ENCODE measurements at places on chromosomes 6 and 20.

- DNase-seq: no peak
Measured at GRCh38 chr6:3227363-3228045, at the start of gene TUBB2B. Gene TUBB2B, minus strand, starts transcription at chr6:3227653. Its CDS starts 110 bp downstream, at chr6:3227543.

DNA sequence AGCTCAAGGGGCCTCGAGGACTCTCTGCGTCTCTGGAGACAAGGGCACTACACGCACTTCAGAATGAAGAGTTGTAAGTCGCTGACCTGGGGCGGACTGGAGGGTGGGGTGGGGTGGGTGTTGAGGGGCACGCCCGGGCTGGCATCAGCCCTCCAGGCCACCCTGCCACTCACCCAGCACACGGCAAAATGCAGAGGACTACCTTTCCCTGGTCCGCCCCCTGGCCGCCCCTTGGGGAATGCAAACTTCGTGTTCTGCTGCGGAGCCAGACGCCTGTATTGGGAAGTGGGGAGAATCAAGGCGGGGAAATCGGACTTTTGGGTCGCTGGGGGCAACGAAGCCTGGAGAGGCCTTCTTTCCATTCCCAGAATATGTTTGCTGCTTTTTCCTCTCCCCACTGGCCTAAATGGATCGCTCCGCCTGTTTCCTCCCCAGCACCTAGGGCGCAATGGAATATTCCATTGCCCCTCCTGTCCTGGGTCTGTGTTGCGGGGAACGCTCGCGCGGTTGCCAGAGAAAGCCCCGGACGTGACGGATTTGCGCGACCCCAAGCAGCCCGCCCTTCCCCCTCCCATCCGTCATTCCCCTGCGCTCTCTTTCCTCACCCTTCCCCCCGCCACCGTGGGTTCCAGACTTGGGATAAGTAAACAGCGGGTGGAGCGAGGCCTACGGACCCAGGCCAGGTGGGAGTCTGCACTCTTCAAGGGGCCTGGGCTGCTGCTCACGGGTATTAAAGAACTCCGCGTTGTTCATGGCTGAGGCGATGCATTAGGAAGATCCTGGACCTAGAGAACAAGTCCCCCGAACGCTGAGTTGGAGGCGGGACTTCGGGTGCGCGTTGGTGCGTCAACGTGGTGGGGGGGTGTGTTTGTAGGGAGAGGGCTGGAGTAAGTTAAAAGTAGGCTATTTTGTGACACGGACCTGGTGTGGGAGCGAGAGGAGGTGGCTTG lies at the start of gene PPT2:
Gene PPT2, plus strand, starts transcription at position 578 of the 950 bp plus-strand sequence. CDS start 454 bp downstream, outside the sequence.
- DNase-seq: peak; percentile 75

GRCh38 chr6:77133031-77133430 lies 330.3 kb downstream of the HTR1B start:
- DNase-seq: no peak

GRCh38 chr6:109296971-109297372 lies 85.3 kb downstream of the CD164 start:
- no peak for DNase-seq

DNA sequence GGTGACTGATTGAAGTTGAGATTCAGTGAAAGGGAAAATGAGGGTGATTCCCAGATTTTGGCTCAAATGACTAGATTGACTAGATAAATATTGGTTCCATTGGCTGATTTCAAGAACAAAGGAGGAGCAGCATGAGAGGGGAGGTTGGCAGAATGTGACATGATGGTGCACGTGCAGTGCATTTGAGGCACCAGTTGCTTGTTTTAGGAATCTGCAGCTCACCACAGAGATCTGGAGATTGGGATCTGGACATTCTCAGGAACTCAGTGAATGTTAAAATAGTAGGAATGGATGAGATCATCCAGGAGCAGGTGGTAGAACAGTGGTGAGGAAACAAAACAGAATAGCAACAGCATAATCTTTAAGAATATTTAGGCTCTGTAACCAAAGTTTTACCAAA lies 496.3 kb downstream of the DHX35 start:
- no peak for DNase-seq

DNA sequence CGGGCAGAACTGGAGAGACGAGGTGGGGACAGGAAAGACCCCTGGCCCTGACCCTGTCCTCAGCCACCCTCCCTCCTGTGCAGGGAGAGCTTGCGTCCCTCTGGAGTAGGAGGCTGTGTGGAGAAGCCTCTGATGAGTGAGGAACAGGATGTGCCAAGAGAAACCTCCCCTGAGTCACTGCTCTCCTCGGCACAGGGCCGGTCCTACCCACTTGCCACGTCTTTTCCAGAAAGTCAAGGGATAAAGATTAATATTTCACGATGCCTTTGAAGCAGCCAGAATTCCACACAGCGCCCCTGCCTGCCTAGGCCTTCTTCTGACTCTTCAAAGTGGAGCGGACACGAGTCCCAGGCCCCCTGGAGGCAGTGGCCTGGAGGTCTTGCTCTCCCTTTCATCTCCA lies 34.9 kb upstream of the THBS2 start:
- DNase-seq: no peak

DNA sequence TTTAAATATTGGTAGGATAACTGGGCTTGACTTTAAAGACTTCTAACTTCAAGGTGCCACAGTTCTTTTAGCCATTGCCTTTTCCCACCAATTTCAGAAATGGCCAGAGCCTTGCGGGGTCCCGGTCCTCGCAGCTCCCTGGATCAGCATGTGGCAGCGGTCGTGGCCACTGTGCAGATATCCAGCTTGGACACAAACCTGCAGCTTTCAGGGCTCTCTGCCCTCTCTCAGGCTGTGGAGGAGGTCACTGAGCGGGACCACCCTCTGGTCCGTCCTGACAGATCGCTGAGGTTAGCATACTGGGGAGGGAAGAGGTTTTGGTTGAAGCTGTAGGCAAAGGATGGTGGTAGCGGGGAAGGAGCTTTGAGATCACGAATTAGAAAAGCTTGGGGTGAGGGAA lies 6.4 kb downstream of the CUL9 start:
- no peak for DNase-seq

DNA sequence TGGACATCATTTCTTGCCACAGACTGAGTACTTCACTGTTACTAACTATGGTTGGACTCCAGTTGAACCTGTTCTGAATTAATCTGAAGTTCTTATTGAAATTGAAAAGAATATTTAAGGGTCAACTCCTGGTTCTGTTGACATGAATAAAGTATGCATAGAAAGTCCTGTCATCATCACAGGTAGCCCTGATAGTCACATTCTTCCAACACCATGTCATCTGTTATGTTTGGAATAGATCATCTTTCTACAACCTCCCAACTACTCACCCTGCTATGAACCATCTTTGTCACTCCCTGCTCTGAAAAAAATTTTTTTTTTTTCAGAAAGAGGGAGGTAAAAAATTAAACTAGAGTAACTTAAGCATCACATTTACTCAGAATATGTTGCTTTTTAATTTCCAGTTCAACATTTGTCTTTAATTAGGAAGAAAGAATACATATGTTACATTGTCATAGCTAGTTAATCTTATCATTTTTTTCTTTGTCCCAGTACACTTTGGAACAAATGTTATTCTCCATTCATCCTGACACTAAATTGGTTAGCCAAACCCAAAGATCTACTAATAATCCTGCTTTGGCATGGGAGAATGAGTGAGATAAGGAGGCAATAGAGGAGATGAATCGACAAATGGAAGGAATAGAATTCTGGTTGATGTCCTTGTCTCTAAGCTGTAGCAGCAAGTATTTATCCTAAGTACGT lies 775.1 kb upstream of the NRSN1 start:
- DNase-seq: no peak

DNA sequence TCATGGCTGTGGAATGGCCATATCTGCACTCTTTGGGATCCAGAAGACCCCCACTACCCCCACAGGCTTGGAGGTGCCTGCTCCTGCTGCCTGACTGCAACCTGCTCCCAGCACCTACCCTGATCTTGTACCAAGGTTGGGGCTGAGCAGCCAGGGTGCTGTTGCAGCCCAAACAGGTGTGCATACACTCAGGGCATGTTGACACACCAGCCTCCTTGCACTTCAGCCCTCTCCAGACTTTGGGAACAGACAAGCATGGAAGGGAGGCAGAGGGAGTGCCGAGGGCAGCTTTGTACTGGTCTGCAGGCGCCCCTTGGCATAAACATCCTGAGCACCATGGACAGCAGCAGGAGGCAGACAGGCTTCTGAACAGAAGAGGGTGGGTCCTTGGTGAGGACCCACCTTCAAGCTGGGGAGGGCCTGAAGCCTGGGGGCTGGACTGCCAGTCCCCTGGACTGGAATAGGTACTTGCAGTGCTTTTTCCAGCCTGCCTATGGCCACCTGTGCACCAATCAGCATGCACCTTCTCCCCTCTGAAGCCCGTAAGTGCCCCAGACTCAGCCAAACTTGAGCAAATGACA lies 1675.8 kb downstream of the HACE1 start:
- DNase-seq: no peak

GRCh38 chr6:121686611-121687023 lies 251.2 kb downstream of the GJA1 start:
- DNase-seq: no peak

GRCh38 chr6:167795321-167795811 lies 31.3 kb upstream of the AFDN start:
- no peak for DNase-seq

DNA sequence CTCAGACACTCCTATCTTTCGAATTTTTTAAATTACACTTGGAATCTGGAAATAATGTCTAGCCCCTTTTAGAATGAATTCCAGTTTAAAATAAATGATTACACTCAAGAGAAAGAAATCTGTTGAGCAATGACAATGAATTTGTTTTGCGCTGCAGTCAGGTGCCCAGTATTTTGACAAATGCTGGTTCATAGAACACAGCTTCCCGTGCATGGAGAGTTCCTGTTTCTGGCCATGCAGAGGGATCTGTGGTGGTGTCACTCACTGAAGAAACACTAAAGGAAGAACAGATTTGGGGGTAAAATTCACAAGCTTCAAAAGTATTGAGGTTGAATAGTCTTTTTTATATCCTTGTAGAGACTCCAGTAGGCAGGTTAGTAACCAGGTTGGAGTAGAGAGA lies 113.4 kb upstream of the CEP85L start:
- no peak for DNase-seq

- DNase-seq: no peak
Measured at GRCh38 chr20:44137266-44137801, 49.7 kb downstream of the JPH2 start.

- no peak for DNase-seq
Measured at GRCh38 chr6:75273009-75273408, 11.6 kb downstream of the TMEM30A start.

DNA sequence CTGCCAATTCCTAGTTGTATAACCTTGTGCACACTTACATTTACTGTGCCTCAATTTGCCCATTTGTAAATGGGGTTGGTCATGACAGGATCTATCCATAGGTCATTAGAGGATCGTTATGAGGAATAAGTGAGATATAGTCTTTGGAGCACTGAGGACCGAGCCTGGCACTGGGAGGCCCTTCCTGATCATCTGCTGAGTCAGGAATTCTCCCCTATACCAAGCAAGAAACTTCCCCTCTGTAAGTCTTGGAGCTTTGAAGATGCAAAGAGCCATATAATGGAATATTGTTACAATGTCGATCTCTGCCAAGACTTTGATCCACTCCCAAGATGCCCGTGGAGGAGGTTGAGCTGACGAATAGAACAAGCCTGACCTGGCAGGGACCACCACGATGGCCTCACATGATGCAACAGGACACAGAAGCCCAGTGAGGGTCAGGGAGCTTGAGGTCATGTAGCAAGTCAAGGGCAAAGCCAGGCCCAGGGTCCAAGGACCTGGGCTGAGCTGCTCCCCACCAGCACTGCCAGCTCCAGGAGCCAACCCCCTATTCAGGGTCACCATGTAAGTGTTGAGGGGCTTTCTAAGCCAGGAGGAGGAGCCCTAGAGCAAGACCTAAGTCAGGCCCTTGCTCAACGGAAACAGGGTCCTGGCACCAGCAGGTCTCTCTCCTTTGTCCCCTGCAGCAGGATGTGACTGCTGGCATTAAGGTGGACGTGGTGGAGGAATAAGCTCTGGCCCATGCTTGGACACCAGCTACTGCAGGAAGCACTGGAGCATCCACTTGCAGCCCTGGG lies 16.7 kb downstream of the PDRG1 start:
- no peak for DNase-seq

DNA sequence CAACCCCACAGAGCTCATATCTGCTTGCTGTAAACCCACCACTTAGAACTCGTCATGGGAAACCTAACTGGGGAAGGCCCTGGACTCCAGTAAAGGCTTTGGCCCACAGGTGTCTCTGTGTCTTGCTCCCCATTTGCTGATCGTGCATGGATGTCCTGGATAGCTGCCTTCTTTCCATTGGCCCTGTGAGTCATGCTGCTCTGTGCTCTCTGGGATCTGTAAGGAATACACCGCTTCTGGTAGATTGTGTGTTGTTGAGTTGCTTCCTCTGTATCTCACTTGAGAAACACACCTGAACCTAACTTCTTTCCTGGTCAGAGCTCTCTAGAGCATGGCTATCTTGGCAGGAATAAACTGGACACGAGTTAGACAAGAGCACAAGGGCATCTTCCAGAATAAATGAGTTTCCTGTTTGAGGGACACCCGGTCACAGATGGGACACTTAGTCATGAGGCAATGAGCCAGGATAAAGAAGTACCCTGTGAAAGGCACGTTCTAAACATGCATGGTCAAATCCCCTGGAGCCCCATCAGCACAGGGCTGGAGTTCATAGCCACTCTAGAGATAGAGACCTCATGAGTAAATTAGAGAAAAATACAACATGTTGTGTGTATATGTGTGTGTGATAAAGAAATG lies 99.6 kb upstream of the TMEM170B start:
- no peak for DNase-seq

DNA sequence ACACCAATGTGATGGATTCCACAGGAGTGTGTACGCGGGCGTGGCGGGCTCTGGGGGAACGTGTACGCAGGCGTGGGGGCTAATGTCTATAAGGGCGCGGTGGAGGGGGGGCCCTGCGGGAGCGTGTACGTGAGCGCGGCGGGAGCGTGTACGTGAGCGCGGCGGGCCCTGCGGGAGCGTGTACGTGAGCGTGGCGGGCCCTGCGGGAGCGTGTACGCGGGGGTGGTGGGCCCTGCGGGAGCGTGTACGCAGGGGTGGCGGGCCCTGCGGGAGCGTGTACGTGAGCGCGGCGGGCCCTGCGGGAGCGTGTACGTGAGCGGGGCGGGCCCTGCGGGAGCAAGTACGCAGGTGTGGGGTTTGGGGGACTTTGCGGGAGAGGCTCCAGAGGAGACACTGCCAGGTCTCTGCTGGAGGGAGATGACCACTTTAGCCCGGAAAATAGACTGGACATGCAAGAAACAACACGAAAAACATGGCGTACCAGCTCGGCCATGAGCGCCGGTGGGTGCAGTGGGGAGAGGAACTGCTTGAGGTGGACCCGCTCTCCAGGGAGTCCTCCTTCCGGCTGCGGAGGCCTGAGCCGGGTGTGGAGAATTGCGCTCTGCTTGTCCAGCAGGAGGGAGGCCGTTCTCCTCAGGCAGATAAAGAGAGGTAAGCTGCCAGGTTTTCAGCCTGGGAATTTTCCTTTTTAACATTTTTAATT lies 27.8 kb upstream of the SMOC2 start:
- DNase-seq: no peak

GRCh38 chr6:90444160-90444714 lies 142.6 kb downstream of the MAP3K7 start:
- no peak for DNase-seq

- no peak for DNase-seq
Measured at GRCh38 chr6:129368970-129369369, 341.0 kb downstream of the ARHGAP18 start.

GRCh38 chr6:83985308-83985713 lies 48.3 kb upstream of the MRAP2 start:
- no peak for DNase-seq

GRCh38 chr20:8033151-8033841 lies 13.7 kb upstream of the TMX4 start:
- DNase-seq: no peak

GRCh38 chr6:16503241-16503775 lies 258.0 kb downstream of the ATXN1 start:
- no peak for DNase-seq

- DNase-seq: no peak
Measured at GRCh38 chr6:134752445-134752844, 197.5 kb downstream of the ALDH8A1 start.

GRCh38 chr6:128558924-128559323 lies 38.5 kb upstream of the PTPRK start:
- no peak for DNase-seq
